Stimulated activated CD8-positive, alpha-beta memory T cell treated with anti-CD3 and anti-CD28 coated beads, Interleukin-15, amount 100 ng/mL, for 24 hours (primary cell): ENCODE measurements at places on chromosomes 2 and 18.

- no peak for DNase-seq
Observed at GRCh38 chr2:109255654-109256053, 126.6 kb downstream of the SH3RF3 start.

GRCh38 chr2:114940785-114941458, 498.5 kb downstream of the DPP10 start:
- no peak for DNase-seq

DNA sequence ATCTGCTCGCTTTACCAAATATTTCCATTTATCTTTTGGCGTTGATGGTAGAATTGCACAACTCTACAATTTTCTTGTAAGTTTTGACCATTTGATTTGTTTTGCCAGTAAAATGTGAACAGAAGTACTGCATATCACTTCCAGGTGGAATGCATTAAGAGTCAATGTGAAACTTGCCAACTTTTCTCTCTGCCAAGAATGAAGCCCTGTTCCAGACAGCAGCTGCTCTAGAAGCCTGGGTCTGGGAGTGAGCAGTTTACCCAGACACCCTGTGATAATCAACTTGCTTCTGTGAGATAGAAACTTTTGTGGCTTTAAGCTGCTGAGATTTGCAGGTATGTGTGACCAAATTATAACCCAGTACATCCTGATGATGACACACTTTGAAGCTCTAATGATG, 115.9 kb upstream of the SYT4 start:
- no peak for DNase-seq

- no peak for DNase-seq
Observed at GRCh38 chr2:45925636-45926366, 274.3 kb downstream of the PRKCE start.

DNA sequence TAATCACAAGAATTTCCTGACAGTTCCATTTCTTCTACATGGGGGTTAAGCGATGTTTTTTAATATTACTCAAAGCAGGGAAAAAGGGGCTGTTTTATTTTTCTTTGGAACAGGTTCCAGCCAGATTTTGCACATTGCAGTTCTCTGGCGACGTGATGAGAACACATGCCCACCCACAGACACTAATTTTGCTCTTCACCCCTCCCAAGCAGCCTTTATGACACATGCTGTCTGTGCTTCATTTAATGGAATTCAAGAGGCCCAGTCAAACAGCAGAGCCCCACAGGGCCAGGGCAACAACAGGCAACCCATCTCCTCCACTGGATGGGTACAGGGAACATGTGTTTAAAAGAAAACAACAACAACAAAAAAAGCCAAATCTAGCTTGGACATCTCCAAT, 70.8 kb downstream of the SPRED2 start:
- no peak for DNase-seq

DNA sequence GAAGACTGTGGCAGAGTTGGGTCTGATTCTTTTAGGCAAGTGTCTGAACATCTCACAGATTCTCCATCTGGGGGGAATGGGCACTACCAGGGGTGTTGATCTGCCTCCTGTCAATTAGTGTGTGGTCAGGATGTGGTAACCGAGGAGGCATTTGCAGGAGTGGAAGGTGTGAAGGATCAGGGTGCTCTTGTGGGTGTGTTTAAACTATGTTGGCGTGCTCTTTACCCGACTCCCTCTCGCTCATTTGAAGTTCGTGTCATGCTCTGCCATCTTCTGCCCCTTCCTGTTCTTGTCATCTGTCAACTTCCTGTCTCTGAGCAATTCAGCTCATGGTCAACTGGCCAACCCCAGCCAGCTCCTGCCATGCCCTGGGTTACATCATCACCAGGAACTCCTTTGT, 107.9 kb downstream of the RTN4 start:
- DNase-seq: no peak

GRCh38 chr2:71927757-71928715, 219.6 kb downstream of the CYP26B1 start:
- no peak for DNase-seq

GRCh38 chr2:225041851-225042799, at the start of gene DOCK10:
DOCK10 (minus strand) TSS chr2:225042468; CDS start chr2:225042374, 94 bp downstream.
- peak; percentile 26 for DNase-seq

DNA sequence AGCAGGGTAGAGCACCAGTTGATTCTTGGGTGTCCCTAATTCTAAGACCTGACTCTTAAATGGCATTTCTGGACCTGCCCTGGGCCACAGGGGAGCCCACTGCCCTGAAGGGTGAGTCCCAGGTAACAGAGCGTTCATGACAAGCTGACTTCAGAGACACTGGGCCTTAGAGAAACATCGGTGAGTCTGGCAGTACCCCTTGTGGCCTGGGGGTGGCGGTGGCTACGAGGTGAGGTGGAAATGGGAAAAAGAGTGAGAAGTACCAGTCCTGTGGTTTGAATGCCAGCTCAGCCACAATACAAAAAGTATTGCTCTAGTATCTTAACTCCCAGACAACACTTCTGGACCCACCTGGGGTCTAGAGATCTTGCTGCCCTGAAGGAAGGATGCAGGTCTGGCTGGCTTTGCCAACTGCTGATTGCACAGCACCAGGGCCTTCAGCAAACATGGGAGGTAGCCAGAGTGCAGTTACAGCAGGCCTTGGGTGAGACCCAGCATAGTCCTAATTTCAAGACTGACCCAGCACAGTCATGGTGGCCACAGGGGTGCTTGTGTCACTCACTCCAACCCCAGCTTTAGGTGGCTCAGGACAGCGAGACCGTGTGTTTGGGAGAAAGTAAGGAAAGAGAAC, 44.5 kb downstream of the USP34 start:
- DNase-seq: peak; percentile 26

DNA sequence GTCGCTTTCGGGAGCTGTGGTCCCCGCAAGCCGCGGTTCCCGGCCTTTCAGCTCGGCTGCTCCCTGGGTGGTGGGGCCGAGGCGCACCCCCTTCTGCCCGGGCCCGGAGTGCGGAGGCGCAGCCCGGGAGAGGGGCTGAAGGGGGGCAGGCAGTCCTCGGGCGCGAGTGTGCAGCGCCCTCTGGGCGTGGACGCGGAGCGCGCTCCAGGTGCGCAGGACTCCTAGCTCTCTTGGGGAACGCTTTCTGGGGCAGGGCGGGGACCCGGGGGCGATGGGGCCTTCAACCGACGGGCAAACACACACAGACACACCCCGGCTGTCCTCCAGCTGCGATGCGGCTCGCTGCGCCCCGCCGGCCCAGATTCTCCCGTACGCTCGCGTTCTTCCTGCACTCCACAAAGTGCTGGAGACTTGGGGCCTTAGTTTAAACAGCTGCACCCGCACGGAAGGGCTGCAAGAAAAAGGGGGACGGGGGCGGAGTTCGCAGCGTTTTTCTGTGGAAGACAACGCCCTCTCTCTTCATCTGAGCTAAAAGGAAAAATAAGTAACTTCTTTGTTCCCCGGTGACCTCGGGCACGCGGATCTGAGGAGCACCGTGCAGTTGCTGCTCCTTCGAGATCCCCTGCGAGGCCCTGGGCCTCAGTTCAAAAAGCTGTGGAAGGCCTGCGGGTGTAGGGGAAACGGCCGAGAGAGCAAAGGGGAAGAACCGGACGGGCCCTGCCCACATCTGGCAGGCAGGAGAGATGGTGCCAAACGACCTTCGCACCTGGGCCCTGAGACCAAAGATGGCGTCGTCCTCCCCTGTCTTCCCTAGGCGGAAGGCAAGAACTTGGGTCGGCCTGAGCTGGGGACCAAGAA, 593 bp upstream of the SDC1 start:
- no peak for DNase-seq

DNA sequence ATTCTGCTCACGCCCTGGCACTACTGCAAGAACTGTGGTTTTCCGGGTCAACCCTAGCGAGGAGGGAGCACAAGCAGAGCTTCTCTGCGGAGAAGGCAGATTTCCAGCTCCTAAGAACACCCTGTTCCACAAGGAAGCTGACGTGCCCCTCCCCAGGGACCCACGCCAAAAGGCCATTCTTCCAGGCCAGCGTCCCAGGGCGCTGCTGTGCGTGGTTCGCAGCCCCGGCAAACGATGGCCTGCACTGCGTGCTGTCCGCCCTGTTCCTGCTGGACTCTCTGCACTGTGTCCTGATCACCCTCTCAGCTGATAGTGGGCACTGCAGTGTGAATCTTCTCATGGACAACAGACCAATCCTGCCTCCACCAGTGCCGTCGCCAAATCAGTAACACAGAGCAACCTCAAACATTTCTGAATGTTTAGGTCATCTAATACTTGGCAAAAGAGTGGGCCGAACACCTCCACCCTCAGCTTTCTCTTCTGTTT, 49.1 kb downstream of the ADI1 start:
- no peak for DNase-seq

DNA sequence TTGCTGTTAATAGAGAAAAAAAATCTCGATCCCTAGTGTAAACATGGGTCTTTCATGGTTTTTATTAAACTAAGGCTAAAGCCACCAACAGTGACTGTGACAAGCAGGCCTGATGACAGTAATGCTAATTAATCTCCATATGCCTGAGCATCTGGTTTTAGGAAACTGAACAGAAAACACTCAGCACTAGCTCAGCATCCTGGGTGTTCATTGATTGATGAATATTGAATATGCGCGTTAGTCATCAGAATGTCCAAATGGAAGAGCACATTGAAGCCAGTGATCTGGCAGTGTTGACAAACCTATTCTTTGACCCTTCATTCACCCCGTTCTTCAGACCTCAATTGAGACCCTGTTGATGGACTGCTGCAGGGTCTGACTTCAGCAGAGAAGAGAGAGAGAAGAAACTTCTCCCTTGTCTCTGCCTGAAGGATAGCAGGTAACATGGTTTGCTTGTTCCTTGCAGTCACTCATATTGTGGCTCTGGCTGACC, 283.8 kb downstream of the RDH14 start:
- DNase-seq: no peak

DNA sequence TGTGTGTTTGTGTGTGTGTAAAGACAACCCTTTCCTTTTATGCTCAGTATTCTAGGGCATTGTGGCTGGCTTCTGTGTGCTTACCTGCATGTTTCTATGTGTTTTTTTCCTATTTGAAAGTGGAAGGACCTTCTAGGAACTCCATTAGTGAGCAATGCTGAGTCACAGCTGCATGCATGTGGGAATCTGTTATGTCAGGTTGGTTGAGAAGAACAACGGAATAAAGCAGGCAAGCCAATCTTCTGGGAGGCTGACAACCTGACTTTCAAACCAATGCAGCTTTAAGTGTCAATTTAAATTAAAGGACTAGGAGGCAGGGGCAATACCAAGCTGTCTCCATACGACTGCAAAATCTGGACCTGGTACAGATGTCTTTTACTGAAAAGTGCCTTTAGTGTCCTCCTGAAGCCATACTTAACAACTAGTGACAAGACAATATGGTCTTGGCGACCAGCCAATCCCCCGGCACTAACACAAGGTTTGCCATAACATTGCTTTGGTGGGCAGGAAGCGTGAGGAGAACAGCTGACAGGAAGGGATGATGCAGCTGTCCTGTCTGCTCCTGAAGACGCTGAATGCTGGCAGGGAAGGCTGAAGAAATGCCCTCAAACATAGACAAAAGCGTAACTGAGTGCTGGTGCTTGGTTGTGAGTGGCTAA, 514.7 kb upstream of the CDH7 start:
- no peak for DNase-seq

- no peak for DNase-seq
Observed at GRCh38 chr18:28045176-28045810, 131.6 kb downstream of the CDH2 start.

DNA sequence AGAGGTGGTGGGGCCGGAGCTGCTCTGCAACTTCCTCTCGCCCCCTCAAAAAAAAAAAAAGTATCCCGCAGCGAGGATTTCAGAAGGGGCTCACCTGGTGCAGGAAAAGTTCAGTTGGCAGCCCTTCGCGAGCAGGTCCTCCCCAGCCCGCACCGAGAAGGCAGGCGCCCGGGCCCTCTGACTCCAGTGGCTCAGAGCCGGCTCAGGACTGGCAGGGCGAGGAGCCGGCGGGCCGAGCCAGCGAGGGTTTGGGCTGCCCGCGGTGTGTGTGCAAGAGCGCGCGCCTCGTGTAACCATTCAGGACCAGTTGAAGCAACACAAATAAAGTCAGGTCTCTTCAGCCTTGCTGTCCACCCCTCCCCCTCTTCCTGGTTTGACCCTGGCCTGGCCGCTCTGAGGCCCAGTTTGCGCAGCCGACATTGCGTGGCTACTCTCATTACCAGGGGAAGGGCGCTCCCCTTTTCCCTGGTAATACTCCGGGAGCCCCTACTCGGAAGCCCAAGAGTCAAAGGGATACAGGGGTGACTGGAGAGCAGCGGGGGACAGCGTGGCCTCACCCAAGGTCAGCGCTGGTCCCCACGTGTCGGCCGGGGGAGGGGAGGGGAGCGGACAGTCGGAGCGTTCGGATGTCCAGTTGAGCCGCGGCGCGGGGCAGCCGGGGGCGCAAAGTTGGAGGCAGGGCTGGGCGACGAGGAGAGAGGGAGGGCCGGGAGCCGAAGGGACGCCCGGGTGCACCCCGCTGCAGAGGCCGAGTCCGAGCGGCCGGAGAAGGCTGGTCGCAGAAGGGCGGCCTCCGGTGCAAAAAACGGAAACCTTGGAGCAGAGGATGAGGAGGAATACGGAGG, 12.3 kb downstream of the EN1 start:
- no peak for DNase-seq

GRCh38 chr2:181904022-181904632, 12.6 kb downstream of the ITPRID2 start:
- DNase-seq: no peak

GRCh38 chr18:9404565-9405060, 70.0 kb downstream of the TWSG1 start:
- DNase-seq: no peak

DNA sequence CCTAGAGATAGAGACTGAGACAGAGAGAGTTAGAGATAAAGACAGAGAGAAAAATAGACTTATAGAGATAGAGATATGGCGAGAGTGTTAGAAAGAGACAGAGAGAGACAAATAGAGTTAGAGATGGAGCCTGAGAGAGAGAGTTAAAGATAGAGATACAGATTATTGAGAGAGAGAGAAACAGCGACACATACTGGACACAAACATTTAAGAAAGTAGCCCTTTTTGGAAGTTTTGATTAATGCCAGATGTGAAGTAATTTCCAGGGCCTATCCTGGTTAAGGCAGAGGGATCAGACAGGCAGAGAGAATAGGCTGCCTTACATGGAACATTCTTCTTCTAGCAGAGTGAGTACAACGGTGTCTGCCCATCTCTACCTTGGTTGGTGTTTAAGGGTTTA, 311.6 kb upstream of the CDH7 start:
- DNase-seq: no peak

DNA sequence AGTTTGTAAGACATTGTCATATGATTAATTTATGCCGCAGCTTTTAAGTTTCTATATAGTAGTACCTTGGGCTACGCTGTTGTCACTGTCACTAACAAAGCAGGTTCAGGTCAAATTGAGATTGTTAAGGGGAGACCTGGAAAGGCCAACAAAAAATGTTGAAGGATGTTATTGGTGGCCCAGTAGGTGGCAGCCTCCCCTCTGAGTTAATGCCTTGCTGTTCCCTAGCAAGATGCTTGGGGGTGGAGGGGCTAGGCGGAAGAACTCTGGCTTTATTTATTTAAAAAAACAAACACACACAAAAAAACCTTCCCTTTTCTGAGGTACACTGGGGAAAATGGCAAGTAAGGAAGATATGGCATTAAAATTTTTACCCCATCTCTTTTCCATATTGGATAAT, 128.3 kb upstream of the ATP5MC3 start:
- DNase-seq: no peak

GRCh38 chr2:88854528-88854927, 163.1 kb downstream of the RPIA start:
- DNase-seq: no peak
